ENCODE measurements at places on chromosomes 11 and 22. TPM values are rescaled to one million over a fixed set of nuclear protein-coding genes. Genes with fewer than 3 reads are reported as not detected.

The CHADL gene
- total RNA-seq, result not detected

The TRPM5 gene
- total RNA-seq, result not detected

The LARGE1 gene
- total RNA-seq, result 4.8 TPM

The BIK gene
- 2.2 TPM for total RNA-seq

The SELENOO gene
- 19.2 TPM for total RNA-seq

The RAB39A gene
- total RNA-seq, result 0.61 TPM

The RTN4RL2 gene
- 80.4 TPM for total RNA-seq

The MTNR1B gene
- not detected for total RNA-seq

The OR5P2 gene
- total RNA-seq, result not detected

The SLC22A6 gene
- not detected for total RNA-seq

Data from A549 treated with dexamethasone at 1 μM for 4 hours (cell line).